ENCODE measurements at places on chromosomes 13 and 19. TPM values are rescaled to one million over a fixed set of nuclear protein-coding genes. Genes with fewer than 3 reads are reported as not detected.

CGB2 gene
- total RNA-seq: not detected

ZNF550 gene
- 15.1 TPM for total RNA-seq

PLEKHA4 gene
- 18.9 TPM for total RNA-seq

- no peak for DNase-seq
These were observed 214.0 kb downstream of the IRS2 start for GRCh38 chr13:109572389-109572788.

All from mucosa of gallbladder (tissue), 1 donor.